Colonic mucosa (tissue), 4 donors: ENCODE measurements at places on chromosomes 4 and X. TPM values are rescaled to one million over a fixed set of nuclear protein-coding genes. Genes with fewer than 3 reads are reported as not detected.

DNA sequence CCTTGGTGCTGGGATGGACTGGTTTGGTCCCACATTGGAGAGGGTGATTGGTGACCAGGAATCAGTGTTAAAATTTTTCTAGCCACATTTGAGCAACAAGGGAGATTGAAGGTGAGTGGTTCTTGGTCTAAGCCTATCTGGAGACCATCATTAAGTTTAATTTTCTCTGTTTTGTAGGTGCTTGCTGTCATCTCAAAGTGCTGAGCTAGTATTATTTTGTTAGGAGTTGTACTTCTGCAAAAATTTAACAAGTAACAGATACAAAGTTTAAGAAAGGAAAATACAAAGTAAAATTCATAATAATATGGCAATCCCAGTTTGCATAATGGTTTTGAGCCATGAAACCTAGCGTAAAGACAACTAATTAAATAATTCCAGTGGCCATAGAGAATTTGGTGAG is 66.5 kb downstream of the RAP1GDS1 start:
- DNase-seq = no peak

DNA sequence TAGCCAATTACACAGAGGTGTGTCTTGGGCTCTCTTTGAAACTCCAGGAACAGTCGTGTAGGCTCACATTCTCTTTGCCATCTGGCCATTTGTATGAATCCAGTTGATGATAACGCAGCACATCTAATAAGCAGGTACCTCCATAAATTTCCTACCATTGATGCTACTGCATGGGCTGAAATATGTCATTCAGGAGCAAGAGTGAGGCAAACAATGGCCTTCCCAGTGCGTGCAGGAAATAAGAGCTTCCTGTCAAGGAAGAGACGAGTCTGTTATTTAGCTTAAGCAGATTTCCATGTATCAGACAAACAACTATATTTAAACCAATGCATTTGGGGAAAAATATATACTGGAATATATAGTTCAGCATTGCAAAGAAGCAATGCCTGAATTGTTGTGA is 102.1 kb upstream of the MXRA5 start:
- DNase-seq = no peak

GRCh38 chrX:11399489-11400094 is 106.4 kb downstream of the AMELX start:
- DNase-seq = no peak

GRCh38 chr4:27628609-27629008 is 768.0 kb downstream of the STIM2 start:
- no peak for DNase-seq

The ADH6 gene
- total RNA-seq = 17.6 TPM

- DNase-seq = peak; percentile 42
These were observed 45.1 kb downstream of the CHM start for GRCh38 chrX:86002076-86002896.

The FGB gene
- total RNA-seq = 0.13 TPM

The HHIP gene
- 5.9 TPM for total RNA-seq
